ENCODE measurements at places on chromosomes 2 and 18.

DNA sequence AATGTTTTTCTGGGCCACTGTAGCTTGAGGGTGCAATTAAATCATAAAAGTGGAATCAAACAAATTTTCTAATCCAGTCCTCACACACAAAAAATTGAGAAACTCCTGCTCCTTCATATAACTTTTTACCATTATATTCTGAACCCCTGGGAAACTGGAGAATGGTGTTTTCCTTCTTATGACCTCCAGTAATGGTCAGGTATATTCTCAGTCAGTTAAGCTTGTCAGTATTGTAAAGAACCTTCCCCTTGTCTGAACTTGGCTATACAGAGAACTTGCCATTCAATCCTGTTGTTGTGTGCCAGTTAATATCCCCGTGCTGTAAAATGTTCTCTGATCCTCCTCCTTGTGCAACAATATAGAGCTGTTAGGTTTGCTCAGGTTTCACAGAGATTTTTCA lies 39.5 kb downstream of the ZNF804A start:
- H3K4me3 ChIP-seq: no peak overlapping the region
- H3K27ac ChIP-seq: no peak overlapping the region
- no peaks in the 10 kb centered on the region for H3K36me3 ChIP-seq
- no peaks in the 10 kb centered on the region for H3K27me3 ChIP-seq
- H3K4me1 ChIP-seq: no peaks in the 10 kb centered on the region

GRCh38 chr2:49225126-49225525 lies 70.8 kb upstream of the FSHR start:
- no peaks in the 10 kb centered on the region for H3K27me3 ChIP-seq
- H3K4me3 ChIP-seq: no peak overlapping the region
- H3K4me1 ChIP-seq: peaks cover 8% of the 10 kb centered on the region
- no peak overlapping the region for H3K27ac ChIP-seq
- no peak for DNase-seq
- H3K36me3 ChIP-seq: no peaks in the 10 kb centered on the region

- peaks cover 7% of the 10 kb centered on the region for H3K4me1 ChIP-seq
- DNase-seq: no peak
- no peaks in the 10 kb centered on the region for H3K36me3 ChIP-seq
- H3K4me3 ChIP-seq: no peak overlapping the region
- no peak overlapping the region for H3K27ac ChIP-seq
Observed at GRCh38 chr18:9705183-9705829, 2.8 kb upstream of the RAB31 start.

DNA sequence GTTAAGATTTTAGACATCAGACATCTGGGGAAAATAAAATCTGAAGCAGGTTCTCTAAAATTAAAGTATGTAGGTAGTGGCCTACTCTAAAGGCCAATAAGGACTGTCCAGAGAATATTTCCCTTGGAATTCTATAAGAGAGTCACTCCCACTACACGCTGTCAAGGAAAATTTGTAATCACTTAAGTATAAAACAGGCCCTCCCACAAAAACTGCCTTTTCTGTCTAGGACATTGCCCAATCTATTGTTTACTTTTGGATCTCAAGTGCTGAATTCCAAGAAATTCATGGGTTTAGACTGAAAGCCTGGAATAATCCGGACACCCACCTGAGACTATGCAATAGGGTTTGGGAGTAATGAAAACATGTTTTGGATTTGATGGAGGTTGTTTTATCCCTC lies 1.7 kb upstream of the SRBD1 start:
- no peak overlapping the region for H3K27ac ChIP-seq
- H3K36me3 ChIP-seq: no peaks in the 10 kb centered on the region
- DNase-seq: no peak
- H3K27me3 ChIP-seq: no peaks in the 10 kb centered on the region
- H3K4me1 ChIP-seq: peaks cover 11% of the 10 kb centered on the region
- no peak overlapping the region for H3K4me3 ChIP-seq

Measured in stomach (tissue), 19 donors.